Anterior cingulate cortex (tissue), 58 donors: ENCODE measurements at places on chromosomes 11 and 22.

DNA sequence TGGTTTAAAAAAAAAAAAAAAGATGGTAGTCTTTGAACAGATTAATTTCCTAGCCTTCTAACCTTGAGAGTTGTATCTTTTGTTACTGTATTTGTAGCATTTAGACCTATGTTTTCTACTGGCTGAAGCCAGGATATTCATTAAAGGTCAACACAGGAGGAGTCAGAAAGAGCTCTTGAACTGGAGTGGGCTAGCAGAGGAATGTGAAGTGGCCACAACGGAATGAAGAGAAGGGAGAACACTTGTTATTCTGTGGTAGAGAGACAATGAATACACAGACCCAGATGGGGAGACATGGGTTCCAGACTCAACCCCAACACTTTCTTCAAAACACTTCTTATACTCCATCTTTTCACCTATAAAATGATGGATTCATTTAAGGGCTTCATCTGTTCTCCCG is 88.1 kb downstream of the RELT start:
- DNase-seq: no peak

DNA sequence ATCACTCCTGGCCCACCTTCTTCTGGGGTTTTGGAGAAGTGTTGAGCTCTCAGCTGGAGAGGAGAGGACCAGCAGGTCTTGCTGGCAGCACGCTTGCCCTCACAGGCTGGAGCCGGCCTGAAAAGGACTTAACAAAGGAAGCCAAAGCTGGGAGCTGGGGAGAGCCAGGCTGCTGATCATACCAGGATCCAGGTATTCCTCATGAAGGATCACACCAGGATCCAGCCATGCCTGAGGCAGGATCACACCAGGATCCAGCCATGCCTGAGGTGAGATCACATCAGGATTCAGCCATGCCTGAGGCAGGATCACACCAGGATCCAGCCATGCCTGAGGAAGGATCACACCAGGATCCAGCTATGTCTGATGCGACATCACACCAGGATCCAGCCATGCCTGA is 17.0 kb downstream of the MRGPRD start:
- DNase-seq: no peak

- no peak for DNase-seq
Measured at GRCh38 chr11:124920870-124921609, 2.0 kb downstream of the HEPN1 start.

GRCh38 chr11:45457649-45458048 is 171.5 kb upstream of the SYT13 start:
- DNase-seq: no peak

- DNase-seq: no peak
Measured at GRCh38 chr11:14261066-14261465, 97.9 kb downstream of the RRAS2 start.

GRCh38 chr11:106172386-106172991 is 95.0 kb downstream of the AASDHPPT start:
- DNase-seq: no peak

- DNase-seq: no peak
Measured at GRCh38 chr11:85098996-85099395, 528.1 kb downstream of the DLG2 start.

GRCh38 chr22:38412435-38413084 is 42.4 kb downstream of the KCNJ4 start:
- DNase-seq: no peak

- no peak for DNase-seq
Measured at GRCh38 chr22:43789452-43789851, 22.7 kb downstream of the EFCAB6 start.

DNA sequence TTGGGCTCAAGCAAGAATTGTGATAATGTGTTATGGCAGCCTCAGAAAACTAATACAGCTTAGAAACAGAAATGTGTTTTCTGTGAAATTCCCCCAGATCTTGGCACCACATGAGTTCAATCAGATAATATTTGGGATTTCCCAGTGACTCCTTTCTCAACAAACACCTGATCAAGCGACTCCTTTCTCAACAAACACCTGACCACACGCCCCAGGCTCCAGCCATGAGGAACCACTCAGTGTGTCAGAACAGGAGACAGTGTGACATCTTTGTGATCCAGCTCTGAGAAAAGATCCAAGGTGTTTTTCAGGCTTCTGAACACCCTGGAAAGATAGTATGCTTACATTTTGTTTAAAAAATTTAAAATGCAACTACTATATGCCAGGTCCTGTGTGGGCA is 1.9 kb upstream of the UVRAG start:
- no peak for DNase-seq

- DNase-seq: no peak
Measured at GRCh38 chr11:113967361-113967760, 7.5 kb upstream of the HTR3A start.

- DNase-seq: no peak
Measured at GRCh38 chr11:2564588-2565425, 120.0 kb downstream of the KCNQ1 start.

- no peak for DNase-seq
Measured at GRCh38 chr11:12587333-12587991, 86.8 kb upstream of the TEAD1 start.

- no peak for DNase-seq
Measured at GRCh38 chr11:31805629-31806185, 5.4 kb downstream of the PAX6 start.

DNA sequence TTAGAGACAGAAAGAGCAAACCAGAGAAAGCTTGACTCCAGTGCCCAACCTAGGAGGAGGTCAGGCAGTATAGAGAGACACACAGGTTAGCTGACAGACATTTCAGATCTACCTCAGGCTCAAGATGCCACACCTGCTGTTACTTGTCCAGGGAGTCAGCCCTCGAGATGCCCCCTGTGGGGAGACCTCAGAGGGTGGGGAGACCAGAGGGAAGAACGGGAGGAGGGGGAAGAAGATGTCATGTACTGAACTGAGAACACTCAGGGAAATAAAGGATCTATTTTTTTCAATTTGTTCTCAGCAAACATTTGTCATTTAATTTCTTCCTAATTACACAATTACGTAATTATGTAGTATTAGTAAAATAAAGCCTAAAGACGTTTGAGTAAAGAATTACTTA is 196.3 kb upstream of the CADM1 start:
- DNase-seq: no peak

GRCh38 chr11:88544656-88545280 is 207.2 kb upstream of the CTSC start:
- no peak for DNase-seq

GRCh38 chr11:67442504-67443404 is 522 bp downstream of the CORO1B start:
- DNase-seq: no peak

DNA sequence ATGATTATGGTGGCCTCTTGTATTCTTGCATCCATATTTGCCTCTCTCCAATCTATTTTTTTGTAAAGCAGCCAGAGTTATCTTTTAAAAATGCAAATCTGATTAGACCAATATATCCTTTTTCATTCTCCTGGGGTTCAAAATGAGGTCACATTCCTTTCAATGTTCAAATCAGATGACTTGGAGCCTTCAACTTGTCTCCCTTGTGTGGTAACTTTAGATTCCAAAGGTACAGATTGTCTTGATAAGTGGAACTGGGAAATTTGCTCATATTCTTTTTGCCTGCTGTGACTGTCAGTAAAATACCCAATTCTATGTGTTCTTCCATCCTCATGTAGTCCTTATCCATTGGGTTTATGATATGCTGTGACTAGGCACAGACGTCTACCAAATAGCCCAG is 15.1 kb upstream of the CAPRIN1 start:
- no peak for DNase-seq

DNA sequence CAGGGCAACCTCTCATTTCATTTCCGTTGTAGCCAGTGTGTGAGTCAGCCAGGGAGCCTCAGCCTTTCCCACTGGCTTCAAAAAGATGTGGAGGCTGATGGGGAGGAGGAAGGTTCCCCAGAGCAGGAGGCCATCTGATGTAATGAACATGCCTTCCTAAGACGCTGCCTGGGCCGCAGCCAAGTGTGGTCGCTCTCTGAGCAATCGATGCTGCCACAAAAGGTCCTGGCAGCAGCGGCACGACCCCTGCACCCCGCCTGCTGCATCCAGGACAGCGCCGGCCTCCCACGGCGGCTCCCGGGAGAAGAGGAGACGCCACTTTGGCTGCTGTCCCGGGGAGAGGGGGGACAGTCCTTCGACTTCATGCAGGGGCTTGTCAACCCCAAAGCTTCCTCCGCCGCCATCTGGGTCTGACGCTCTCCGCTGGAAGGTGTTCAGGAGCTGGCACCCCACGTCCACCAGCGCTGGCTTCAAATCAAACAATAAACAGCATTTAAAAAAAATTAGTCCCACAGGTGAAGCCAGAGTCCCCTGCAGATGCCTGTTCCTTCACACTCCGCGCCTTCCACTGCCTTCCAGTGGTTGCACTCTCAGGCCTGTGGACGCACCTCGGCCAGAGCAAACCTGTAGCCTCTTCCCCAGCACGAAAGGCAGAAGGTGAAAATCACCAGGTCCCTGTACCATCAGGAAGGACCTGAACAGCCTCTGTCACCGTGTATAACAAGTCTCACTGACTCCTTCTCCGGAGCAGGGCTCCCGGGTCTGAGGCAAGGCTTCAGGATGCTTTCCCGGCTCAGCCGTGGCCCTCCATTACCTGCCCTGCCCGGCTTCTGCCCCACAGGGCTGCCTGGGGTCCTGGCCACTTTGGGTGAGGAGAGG is 930.7 kb downstream of the BRD1 start:
- DNase-seq: no peak

DNA sequence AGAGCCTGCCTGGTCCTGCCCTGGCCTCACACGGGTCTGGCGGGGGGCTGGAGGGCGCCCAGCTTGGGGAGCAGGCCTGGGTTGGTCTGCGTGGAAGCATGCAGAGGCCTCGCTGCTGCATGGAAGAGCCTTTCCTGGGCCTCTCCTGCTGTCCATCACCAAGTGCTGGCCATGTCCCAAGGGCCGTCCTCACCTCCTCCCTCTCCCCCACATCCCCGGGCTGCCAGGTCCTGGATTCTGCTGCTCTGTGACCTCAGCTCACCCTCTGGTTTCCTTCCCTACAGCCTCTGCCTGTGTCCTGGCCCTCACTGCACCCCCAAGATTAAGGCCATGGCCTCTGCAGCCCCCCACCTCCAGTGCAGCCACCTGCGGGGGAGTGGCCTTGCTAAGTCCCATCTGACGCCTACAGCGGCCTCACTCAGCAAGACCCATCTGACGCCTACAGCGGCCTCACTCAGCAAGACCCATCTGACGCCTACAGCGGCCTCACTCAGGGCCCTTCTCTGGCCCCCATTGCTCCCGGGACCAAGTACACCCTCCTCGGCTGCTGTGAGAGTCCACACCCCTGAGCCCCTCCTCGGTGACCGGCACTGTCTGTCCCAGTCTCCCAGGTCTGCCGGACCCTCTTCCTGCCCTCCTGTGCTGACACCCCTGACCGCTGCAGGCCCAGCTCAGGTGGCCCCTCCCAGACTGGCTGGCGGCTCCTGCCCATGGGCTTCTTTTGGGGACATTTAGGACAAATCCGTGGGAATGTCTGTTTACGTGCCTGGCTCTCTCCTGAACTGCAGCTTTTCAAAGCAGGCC is 119.5 kb upstream of the B3GAT1 start:
- DNase-seq: no peak

DNA sequence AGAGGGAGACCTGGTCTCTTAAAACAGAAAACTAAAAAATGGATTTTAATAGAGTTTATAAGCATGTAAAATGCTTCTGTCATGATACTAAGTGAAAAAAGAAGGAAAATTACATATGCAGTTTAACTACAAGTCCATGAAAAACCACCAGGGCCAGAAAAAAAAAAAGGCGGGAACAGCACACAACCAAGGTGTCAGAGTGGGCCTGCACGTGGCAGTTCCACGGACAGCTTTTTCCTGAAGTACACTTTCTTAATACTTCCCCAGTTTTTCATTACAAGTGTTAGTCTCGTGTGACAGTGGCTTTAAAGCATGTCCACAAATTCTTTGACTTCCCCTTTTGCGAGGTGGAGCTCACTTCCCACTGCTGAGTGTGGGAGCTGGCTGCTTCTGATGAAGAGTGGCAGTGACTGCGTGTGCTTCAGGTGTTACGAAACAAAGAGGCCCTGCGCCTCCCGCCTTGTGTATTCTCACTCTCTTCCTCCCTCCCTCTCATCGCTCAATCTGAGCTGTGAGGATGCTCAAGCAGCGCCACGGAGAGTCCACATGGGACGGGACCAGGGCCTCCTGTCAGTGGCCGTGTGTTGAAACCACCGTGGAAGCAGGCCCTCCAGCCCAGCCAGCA is 16.4 kb downstream of the PPM1F start:
- DNase-seq: peak; percentile 22

DNA sequence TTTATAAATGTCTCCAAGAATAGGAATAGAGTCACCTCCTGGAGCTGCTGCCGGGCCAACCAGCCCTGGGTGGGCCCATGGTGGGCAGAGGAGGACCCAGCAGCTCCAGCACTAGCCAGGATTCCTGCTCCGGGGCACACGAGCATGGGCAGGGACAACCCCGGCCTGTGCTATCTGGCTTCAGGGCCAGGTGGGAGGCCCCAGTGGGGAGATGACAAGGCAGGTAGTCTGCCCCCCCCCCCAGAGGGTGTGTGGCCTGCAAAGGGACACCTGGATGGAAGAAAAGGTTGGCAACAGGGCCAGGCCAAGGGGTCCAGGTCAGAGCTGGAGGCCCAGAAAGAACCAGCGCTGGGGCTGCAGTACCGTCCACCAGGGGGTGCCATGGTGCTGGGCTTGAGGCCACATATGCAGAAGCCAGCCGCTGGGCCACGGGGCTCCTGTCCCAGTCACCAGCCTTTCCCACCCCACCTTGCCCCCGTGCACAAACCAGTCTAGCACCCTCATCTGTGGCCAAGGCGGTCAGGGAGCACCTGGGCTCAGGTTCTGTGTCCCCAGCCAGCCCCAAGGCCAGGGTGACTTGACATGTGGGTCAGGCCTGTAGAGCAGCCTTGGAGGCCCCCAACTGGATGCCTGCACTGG is 3.4 kb downstream of the TSPAN32 start:
- peak; percentile 64 for DNase-seq

- no peak for DNase-seq
Measured at GRCh38 chr11:7903940-7904339, 27.1 kb downstream of the OR10A6 start.
